HS-27A (cell line): ENCODE measurements at places on chromosomes 12 and 14.

- no peak for DNase-seq
These were observed 159.0 kb downstream of the PTPN11 start for GRCh38 chr12:112577473-112578329.

DNA sequence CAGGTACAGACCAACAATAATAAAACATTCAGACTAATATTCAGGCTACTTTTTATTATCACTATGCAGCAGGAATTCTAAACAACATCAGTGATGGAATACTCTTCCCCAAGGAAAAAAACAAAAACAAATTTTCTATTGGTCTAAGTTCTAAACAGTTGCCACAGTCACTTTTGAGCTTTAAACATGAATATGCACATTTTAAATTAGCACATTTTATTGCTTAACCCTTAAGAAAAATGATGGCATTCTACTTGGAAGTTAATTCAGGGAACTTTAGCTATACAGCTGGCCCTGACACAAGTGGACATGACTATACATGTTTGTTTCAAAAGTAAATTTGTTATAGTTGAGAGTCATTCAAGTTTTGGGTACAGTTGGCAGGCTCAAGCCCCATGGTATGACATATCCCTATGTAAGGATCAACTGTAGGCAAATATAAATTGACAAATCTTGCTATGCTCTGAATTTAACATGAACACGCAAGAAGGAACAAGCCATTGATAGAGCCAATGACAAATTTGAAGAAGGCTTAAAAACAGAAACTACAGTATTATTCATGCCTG, 224.3 kb upstream of the AMIGO2 start:
- no peak for DNase-seq

- no peak for DNase-seq
These were observed 43.6 kb downstream of the ATL1 start for GRCh38 chr14:50603565-50603964.

DNA sequence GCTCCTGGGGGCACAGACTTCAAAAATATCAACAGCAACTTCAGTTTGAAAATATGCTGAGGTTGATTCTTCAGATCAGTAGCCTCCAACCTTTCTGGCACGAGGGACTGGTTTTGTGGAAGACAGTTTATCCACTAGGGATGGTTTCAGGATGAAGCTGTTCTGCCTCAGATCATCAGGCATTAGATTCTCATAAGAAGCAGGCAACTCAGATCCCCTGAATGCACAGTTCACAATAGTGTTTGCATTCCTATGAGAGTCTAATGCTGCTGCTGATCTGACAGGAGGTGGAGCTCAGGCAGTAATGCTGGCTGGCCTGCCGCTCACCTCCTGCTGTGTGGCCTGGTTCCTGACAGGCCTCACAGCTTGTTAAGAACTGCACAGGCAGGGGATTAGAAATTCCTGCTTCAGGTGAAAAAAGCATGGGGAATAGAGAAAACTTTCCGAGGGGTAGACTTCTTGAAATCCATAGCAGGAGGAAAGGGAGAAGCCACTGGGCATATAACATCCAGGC, 12.8 kb downstream of the EPYC start:
- DNase-seq = no peak

GRCh38 chr12:46221255-46222128, 47.4 kb downstream of the SLC38A1 start:
- DNase-seq = peak; percentile 42

DNA sequence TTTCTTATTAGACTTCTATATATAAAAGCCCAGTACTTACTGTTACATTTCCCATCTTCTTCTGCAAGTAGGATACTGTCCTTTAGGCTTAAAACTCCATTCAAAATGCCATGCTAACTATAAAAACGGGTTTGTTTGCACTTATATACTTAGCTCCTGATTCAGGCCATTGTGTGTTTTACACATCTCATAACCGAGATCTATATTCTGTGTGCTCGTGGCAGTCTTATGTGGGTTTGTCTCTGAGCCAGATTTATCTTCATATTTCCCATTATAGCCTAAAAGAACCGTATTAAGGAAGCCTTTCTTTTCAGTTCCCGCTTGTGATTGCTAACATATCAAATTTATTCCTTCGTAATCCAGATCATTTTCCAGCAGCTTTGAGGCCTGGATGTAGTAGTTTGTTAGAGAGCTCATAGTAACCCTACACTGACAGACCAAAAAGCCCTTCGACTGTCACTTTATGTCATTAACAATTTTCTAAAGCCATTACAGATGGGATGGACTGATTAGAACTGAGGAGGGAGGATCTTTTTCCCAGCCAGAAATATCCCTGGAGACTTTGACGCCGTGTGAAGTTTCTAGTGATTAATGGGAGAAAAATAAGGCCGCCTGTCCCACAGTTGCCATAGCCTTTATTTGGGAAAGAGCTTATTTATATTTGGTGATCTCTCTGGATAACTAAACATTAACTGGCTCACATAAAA, 508.5 kb downstream of the FOXG1 start:
- DNase-seq = no peak

DNA sequence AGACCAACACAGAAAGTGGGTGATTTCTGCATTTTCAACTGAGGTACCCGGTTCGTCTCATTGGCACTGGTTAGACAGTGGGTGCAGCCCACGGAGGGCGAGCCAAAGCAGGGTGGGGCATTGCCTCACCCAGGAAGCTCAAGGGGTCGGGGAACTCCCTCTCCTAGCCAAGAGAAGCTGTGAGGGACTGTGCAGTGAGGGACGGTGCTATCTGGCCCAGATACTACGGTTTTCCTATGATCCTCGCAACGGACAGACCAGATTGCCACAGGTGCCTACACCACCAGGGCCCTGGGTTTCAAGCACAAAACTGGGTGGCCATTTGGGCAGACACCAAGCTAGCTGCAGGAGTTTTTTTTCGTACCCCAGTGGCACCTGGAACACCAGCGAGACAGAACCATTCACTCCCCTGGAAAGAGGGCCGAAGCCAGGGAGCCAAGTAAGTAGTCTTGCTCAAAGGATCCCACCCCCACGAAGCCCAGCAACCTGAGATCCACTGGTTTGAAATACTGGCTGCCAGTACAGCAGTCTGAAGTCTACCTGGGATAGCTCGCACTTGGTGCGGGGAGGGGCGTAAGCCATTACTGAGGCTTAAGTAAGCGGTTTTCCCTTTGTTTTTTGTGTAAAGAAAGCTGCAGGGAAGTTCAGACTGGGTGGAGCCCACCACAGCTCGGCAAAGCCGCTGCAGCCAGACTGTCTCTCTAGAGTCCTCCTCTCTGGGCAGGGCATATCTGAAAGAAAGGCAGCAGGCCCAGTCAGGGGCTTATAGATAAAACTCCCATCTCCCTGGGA, 25.5 kb upstream of the NAA30 start:
- no peak for DNase-seq

GRCh38 chr12:52494518-52494917, 1.5 kb upstream of the KRT6A start:
- DNase-seq = no peak

DNA sequence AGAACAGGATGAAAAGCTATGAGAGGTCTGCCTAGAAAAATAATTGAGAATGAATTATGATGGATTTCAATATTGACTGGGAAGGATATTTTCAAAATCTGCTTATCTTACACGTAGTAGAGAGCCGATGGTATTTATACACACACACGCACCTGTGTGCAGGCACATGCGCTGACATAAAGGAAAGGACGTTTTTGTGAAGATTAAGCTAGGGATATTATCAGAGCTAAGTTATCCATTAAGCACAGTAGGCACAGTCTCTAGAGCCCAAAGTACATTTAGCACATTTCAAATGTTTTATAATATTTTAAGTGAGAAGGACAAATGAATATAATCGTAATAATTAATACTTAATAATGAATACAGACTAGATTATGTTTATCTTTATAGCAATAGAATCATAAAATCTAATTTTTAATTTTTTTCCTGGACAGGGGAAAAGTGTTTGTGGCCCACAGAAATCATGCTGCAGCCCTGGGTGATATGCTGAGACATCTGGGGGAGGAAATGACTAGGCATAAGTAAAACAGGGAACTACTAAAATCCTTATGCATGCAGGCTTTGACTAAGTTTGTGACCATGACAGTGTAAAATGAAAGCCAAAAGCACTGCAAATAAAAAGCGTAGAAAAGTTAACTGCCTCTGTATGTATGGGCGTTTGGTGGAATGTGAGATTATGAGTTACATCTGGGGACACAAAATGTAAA, 146.1 kb downstream of the KITLG start:
- no peak for DNase-seq

DNA sequence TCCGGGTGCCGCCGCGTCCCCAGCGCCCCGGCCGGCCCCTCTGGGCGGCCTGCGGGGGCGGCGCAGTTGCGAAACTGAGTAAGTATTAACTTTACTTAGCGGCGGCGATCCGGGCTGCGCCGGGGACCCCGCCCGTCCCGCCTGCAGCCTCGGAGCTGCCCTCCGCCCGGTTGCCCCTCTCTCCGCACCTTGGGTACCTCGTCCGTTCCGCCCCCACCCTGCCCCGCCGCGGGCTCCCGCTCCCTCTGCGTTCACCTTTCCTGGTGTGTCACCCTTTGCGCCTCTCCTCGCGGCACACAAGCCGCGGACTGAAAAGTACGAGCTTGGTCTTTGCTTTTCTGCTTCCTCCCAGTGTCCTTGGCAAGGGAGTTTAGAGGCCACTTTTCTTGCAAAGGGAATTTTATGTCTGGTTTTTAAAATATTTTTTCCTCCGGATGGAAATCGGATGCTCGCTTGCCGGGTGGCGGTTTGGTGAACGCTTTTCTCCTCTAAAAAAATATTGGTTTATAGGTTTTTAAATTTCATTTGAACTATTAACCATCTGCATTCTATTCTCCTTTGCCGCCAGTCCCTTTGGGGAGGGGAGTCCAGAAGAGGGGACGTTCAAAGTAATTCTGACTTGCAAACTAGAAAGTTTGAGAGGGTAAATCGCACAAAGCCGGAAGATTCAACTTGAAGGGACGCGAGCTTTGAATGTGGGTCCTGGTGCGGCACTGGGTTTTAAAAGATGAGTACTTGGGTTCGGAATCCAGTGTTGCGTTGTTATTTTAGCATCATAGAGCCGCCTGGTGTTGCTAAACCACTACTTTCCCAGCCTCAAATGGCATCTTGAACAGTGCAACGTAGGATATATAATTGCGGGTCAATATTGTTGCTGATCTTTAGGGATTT, 834 bp downstream of the RASSF8 start:
- peak; percentile 74 for DNase-seq

GRCh38 chr14:99716091-99716849, 32.2 kb downstream of the CYP46A1 start:
- DNase-seq = no peak

GRCh38 chr14:25237845-25238244, 187.9 kb upstream of the STXBP6 start:
- DNase-seq = no peak

DNA sequence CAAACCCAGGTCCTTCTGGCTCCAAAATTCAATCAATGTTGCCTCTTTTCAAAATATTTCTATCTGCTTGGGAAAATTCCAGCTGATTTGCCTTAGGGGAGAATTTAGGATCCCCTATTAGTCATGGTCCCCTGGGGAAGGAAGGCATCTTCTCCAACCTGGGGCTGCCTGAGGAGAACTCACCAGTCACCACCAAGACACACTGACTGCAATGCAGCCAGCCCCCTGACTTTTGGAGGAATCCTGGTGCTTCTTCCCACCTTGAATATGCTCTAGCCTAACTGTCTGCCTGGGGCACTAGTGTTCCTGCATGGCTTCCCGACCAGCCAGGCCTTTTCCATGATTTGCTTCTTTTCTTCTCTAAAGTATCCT, 71.8 kb upstream of the BCL2L14 start:
- DNase-seq = no peak

GRCh38 chr12:55392032-55392795, 8.1 kb upstream of the OR6C65 start:
- no peak for DNase-seq

DNA sequence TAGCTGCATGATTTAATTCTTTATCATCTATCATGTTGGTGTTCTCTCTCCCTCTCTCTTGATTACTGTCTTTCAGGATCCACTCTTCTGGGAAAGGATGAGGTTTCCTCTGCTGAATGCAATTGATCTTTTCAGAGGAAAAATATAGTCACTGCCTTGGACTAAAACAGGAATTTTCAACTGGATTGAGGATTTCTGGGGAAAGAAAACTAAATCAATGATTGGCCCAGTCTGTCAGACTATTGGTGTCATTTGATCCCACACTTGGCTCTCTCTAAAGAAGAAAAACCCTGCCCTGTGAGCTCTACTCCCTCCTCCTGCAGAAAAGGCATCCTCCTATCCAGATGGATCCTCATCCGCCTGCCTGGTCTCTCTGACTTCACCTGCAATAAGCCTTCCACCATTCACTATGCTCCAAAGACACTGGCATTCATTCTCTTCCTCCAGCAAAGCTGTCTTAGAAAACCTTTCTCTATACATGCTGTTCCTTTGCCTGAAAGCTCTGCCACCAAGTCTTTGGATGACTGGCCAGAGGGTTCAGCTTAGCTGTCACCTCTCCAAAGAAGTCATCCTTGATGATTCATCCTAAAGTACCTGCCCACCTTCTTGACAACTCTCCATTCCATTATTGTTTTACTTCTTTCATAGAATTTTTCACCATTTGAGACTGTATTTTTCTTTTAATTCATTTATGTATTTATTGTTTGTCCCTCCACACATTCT, 127.7 kb upstream of the CAND1 start:
- no peak for DNase-seq
